Central memory CD4-positive, alpha-beta T cell (primary cell): ENCODE measurements at places on chromosomes 4 and X.

DNA sequence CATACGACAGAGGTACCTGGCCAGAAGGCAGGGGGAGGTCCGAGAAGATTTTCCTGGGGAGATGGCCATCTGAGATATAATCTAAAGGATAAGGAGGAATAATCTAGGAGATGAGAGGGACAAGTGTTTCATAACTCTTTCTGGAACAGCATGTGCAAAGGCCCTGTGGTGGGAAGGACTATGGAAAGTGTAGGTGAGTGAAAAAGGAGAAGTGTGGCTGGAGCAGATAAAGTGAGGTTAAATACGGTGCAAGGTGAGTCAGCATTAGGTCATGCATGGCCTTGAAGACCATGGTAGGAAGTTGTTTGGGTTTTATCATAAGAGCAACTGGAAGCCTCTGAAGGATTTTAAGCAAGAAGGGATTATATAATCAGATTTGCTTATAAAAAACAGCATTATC, 34.6 kb upstream of the MTM1 start:
- no peak for DNase-seq

GRCh38 chr4:57114973-57115372, 4.8 kb upstream of the IGFBP7 start:
- DNase-seq: no peak

DNA sequence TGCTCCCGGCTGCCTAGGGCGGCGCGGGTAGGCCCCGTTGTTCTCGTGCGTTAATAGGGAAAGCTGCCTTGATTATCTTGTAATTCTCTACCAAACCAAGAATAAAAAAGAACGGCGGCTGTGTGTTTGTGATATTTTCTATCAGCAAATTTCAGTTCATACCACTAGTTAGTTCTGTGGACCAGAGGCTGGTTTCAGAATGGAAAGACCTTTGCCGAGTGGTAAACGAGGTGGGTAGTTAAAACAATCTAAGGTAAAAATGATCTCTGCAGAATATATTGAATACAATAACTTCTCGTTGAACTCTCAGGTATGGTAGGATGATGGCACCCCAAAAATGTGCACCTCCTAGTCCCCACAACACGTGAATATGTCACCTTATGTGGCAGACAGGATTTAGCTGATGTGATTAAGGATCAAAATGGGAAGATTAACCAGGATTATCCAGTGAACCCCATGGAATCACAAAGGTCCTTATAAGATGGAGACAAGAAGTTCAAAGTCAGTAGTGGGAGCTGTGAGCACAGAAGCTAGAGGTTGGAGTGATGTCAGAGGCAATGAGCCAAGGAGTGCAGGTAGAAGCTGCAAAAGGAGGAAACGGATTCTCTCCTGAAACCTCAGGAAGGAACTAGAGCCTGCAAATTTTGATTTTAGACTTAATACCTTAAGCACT, 574 bp upstream of the CFAP97 start:
- DNase-seq: no peak

- DNase-seq: peak; percentile 38
These were observed 44.2 kb upstream of the RHOH start for GRCh38 chr4:40152637-40153036.

GRCh38 chrX:154655786-154656185, 2.4 kb upstream of the CTAG2 start:
- no peak for DNase-seq

DNA sequence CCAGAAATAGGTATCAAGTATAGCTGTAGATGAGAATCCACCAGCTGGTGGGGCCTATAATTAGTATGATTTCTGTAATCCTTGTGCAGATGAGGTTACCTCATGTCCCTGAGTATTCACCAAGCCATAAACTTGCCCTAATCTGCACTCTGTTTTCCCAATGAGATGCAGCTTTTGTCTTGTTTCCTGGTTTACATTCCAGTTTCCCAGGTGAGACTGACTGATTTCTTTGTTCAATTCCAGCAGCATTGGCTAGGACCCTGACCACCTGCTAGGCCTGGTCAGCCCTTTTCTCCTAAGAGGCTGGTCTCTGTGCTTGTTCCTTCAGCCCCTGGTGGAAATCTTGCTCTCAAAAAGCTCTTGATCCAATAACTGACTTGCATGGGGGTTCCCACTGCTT, 44.6 kb downstream of the GABRB1 start:
- no peak for DNase-seq

DNA sequence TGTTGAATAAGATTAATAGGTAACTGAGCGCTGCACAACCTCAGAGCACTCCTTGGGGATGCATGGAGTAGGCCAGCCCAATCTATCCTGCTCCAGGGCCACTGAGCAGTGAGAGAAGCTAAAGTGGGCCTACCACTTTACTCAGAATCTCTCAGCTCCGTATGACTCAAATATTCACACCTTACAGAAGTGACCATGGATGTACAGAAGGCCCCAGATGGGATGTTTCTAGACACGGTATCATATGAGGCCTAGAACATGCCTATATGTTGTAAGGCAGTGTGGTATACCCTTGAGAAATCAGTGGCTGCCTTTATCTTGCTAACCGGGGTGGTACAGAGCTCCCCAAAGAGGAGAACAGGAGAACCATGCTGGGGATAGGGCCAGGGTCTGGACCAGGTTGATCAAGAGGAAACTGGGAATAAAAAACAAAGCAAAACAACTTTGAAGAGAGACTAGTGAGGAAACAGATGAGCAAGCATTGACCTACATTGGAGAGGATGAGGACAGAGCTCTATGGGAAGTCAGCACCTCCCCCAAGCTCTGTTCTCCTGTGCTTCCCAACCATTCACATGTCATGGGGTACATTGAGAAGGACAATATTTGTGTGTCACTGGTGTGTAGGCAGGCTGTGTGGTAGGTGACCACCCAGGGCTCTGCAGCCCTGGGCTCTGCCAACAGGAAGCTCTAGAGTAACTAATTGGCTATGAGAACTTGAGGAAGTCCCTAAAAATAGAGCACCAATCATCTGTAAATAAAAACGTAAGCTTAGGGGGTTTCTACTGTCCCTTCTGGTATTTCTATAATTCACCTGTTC, 31.4 kb downstream of the HOPX start:
- DNase-seq: no peak

- peak; percentile 31 for DNase-seq
These were observed 12.4 kb downstream of the CASP6 start for GRCh38 chr4:109690690-109691410.

DNA sequence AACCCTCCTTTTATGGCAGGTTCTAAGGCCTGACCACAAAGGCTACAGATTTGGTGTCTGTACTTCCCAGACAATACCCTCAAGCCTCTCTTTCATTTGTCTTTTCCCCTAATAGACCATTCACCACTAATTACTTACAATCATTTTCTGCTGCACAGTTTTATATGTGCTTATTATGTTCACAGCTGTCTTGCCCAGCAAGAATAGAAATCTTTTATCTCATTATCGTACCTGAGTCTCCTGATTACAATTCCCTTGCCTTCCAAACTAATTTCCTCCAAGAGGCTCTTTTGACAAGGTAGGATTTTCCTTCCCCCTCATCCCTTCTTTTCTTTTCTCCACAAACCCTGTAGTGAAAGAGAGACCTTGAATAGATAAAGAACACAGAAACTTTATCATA, 352.5 kb upstream of the FMR1 start:
- DNase-seq: no peak

DNA sequence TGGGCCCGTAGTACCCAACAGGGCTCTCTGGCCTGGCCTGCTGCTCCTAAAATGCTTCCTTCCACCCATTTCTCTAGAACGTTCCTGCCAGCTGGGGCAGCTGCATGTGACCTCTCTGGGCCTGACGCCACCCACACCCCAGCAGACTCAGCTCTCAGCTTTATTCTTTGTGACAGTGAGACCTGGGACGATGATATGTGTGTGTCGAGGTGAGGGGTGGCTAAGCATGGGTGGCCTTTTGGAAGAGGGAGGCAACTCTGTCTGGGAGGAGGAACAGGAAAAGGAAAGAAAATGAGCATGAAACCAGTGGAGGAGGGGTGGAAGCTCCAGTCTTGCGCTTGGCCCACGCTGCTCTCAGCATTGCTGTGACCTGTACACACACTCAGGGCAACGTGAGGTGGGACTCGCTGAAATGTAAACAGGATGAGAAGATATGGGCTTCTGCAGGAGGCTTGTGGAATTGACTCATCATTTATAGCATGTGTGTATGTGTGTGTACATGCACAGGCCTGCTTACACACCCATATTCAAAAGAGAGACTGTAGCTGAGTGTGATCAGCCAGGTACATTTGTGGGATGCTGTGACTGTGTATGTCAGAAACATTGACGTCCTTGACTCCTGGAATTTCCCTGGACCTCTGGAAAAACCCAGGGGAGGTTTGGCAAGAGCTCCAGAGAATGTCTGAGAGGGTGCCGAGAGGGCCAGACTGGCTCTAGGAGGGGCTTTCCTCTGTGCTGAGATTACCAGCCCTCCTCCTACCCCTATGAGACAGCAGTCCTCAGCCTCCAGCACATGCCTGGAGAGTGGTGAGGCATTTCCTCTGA, 137.9 kb downstream of the PJA1 start:
- DNase-seq: no peak

DNA sequence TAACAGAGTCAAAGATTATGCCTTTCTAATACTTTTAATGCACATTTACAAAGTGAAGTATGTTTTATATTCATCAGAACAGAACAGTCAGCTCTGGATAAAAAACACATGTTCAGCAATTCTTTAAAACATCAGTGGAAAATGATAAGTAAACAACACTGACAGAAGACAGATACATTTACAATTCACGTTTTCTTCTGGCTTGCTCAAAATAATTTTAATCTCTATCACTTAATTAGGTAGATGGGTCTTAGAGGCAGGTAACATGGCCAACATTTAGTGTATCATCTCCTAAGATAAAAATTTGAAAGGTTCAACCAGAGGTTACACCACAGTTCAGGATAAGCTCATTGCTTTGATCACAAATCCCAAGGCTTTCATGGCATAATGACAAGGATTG, 156.8 kb upstream of the MAB21L2 start:
- no peak for DNase-seq

- DNase-seq: no peak
These were observed 38.1 kb upstream of the ATXN3L start for GRCh38 chrX:13357925-13358324.

GRCh38 chr4:23455456-23456158, 434.2 kb downstream of the PPARGC1A start:
- DNase-seq: no peak

DNA sequence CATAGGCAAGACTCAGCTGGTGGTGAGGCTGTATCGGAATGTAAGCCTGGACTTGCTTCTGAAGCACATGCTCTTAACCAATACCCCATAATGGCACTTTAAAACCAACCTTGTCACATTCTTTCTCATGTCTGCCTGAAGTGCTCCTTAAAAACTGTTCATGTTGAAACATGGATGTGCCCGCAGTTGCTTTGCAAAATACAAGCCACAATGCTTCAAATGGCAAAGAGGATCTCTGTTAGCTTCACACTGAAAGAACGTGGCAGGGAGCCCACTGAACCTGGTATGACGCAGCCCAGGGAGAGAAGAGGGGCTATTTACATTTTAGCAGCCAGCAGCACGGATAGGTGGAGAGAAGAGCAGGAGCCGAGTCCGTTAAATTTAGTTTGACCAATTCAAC, 29.3 kb downstream of the SOD3 start:
- DNase-seq: no peak

DNA sequence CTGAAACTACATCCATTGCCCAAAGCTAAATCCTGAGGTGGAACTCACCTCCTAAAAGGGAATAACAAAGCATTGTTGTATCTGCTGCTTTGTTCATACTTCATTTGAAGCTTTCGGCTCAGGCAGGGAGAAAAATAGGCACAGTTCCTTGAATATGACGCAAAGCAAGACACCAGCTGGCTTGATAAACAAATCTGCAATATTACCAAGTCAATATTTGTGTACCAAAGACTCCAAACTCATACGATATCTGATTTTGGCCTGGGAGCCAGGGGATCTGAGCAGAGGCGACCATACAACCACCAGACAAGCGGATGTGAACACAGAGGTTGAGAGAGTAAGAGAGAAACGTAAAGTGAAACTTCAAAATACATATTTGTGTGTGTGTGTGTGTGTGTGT, 34.8 kb upstream of the RAP1GDS1 start:
- DNase-seq: no peak

GRCh38 chrX:122552286-122552800, 631.7 kb upstream of the GRIA3 start:
- DNase-seq: no peak

GRCh38 chr4:140976768-140977167, 156.5 kb downstream of the RNF150 start:
- DNase-seq: no peak

DNA sequence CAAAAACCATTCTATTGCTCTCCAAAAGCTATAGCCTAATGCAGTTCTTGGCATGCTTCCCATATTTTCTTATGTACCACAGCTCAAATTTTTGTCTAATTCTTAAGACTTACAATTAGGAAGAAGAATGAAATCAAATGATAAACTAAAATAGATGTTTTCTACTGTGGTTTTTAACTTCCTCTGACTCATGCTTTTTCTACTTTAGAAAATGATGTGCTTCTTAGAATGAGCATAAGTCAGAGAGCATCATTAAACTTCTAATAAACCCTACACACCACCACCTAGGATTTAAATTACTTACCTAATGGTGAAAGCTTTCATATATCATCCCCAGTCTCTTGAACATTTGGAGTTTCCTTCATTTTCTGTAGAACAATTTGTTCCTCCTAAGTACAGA, 217.0 kb upstream of the NDST3 start:
- DNase-seq: no peak

GRCh38 chr4:9938933-9939332, 82.4 kb downstream of the SLC2A9 start:
- no peak for DNase-seq

DNA sequence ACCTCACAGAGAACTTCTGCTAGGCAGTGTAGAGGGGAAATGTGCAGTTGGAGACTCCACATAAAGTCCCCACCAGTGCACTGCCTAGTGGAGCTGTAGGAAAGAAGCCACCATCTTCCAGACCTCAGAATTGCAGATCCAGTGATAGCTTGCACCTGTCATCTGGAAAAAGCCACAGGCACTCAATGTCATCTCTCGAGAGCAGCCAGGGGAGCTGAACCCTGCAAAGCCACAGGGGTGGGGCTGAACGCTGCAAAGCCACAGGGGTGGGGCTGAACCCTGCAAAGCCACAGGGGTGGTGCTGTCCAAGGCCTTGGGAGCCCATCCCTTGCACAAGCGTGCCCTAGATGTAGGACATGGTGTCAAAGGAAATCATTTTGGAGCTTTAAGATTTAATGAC, 1226.3 kb downstream of the PCDH7 start:
- DNase-seq: no peak

GRCh38 chrX:133726211-133726630, 259.2 kb downstream of the GPC3 start:
- DNase-seq: no peak

GRCh38 chr4:7861440-7861881, 78.2 kb downstream of the AFAP1 start:
- no peak for DNase-seq

DNA sequence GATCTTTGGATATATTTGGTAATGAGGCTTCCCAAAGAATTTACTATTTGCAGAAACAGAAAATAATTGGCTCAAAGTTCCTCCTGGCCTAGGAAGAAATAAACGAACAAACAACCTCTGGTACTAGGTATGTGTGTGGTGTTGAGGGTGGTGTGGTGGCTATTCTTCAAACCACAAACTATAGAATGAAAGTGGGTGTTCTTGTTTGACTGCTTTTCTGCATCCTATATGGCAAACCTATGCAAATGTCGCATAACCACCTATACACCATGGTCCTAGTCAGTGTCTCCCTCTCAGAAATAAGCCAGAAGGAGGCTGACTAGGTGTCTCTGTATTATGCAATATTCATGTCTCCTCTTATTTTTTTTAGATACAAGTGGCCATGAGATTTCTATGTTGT, 106.6 kb upstream of the PCDH18 start:
- DNase-seq: no peak
